ENCODE measurements at places on chromosomes 16 and 17.

GRCh38 chr16:89345642-89346150 lies 128.2 kb downstream of the ZNF778 start:
- no peak for DNase-seq

GRCh38 chr16:67644038-67644437 lies 906 bp upstream of the CARMIL2 start:
- DNase-seq: no peak

GRCh38 chr16:79805621-79806020 lies 205.1 kb upstream of the MAF start:
- no peak for DNase-seq

GRCh38 chr17:8708025-8708461 lies 36.6 kb downstream of the CCDC42 start:
- peak; percentile 69 for DNase-seq

- DNase-seq: no peak
Measured at GRCh38 chr16:69890892-69891282, 60.2 kb upstream of the CLEC18A start.

DNA sequence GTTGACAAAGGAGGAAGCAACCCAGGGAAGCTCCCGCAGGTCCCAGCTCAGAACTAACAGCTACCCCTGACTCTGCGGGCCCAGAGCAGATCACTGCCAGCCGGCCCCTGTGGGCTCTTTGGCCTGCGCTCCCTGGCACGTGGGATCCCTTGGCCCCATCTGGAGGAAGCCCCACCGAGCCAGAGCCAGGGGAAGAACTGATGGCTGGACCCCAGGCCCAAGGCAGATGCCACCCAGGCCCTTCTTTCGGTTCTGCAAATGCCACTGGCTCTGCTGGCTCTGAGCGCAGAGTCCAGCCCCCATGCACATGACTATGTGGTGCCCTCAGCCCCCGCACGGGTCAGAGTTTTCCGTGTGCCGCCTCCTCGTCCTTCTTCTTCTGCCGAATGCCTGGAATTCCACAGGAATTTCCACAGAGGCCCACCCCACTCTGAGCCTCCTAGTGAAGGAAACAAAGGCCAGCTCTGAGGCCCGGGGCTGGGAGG lies 35.8 kb upstream of the SNN start:
- no peak for DNase-seq

DNA sequence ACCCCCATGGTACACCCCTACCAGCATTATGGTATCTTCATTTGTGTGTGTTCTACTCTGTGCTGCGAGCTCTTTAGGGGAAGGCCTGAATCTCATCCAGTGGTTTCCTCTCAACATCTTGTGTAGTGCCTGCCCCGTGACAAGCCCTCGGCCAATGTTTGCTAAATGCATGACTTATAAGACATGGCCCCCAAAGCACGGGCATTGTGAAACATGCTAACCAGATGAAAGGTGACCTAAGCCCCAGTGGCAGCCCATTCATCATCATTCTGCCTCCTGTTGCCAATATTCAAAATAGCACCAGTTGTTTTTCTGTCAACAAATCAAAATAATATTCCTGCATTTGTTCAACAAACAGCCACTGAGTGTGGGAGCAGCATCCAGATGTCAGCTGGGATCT lies 108.8 kb upstream of the HSBP1 start:
- no peak for DNase-seq

DNA sequence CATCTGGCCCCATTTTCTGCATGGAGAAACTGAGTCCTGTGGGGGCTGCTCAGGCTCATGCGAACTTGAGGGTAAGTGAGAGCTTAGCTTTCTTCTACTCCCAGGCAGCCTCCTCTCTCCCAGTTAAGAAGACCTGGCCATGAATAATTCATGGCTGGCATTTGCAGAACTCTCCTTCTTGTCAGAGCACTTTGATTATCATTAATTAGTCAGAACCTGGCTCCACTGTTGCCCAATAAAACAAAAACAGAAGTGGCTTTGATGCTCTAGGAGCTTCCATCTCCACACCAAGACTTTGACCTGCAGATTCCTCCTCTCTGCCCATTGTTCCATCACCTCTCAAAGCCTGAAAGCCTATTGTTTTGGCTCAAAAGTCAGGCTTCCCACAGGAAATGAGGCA lies 45.5 kb upstream of the CDH3 start:
- no peak for DNase-seq

DNA sequence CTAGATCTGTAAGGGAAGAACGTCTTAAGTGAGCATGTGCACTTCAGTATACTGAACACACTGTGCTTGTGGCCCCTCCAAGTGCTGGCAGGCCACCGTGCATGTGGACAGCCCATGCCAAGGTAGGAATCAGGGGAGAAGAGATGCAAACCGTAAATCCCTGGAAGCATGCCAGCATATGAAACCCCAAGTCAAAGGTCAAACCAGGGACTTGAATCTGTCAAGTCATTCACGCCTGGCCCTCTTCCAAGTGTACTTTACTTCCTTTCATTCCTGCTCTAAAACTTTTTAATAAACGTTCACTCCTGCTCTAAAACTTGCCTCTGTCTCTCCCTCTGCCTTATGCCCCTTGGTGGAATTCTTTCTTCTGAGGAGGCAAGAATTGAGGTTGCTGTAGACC lies 2.8 kb upstream of the ATXN2L start:
- DNase-seq: no peak

DNA sequence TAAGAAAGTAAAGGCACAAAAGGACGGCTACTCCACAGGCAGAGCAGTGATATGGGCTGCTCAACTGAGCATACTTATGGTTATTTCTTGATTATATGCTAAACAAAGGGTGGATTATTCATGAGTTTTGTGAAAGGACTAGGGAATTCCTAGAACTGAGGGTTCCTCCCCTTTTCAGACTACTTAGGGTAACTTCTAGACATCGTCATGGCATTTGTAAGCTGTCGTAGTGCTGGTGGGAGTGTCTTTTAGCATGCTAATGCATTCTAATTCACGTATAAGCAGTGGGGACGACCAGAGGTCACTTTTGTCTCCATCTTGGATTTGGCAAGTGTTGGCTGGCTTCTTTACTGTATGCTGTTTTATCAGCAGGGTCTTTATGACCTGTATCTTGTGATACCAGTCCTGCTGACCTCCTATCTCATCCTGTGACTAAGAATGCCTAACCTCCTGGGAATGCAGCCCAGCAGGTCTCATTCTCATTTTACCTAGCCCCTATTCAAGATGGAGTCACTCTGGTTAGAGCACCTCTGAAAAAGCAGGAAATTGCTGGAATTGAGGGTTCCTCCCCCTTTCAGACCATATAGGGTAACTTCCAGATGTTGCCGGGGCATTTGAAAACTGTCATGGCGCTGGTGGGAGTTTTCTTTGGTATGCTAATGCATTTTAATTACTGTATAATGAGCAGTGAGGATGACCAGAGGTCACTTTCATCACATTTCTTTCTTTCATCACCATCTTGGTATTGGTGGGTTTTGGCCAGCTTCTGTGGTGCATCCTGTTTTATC lies 388.5 kb downstream of the XYLT1 start:
- DNase-seq: no peak

GRCh38 chr17:50499270-50499669 lies 9.0 kb upstream of the MYCBPAP start:
- DNase-seq: no peak

DNA sequence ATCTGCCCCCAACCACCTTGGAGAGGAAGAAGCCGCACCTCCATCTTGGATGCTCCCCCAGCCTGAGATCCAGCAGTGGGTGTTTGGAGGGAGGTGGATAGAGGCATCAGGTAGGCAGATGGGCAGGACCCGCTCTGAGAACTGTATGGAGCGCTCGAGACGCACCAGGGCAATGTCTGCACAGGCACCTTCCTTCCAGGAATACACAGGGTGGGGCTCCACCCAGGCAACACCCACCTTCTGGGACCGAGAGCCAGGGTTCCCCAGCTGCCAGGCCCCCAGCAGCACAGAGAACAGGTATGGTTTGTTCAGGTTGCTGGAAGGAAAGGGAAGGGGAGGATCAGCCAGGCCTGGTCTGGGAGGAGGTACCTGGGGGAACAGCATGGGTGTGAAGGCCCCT lies 2.4 kb downstream of the PRSS22 start:
- DNase-seq: no peak

GRCh38 chr17:4719684-4720221 lies 9.3 kb downstream of the ARRB2 start:
- no peak for DNase-seq

- DNase-seq: no peak
Measured at GRCh38 chr17:55166506-55166905, 98.3 kb upstream of the HLF start.

DNA sequence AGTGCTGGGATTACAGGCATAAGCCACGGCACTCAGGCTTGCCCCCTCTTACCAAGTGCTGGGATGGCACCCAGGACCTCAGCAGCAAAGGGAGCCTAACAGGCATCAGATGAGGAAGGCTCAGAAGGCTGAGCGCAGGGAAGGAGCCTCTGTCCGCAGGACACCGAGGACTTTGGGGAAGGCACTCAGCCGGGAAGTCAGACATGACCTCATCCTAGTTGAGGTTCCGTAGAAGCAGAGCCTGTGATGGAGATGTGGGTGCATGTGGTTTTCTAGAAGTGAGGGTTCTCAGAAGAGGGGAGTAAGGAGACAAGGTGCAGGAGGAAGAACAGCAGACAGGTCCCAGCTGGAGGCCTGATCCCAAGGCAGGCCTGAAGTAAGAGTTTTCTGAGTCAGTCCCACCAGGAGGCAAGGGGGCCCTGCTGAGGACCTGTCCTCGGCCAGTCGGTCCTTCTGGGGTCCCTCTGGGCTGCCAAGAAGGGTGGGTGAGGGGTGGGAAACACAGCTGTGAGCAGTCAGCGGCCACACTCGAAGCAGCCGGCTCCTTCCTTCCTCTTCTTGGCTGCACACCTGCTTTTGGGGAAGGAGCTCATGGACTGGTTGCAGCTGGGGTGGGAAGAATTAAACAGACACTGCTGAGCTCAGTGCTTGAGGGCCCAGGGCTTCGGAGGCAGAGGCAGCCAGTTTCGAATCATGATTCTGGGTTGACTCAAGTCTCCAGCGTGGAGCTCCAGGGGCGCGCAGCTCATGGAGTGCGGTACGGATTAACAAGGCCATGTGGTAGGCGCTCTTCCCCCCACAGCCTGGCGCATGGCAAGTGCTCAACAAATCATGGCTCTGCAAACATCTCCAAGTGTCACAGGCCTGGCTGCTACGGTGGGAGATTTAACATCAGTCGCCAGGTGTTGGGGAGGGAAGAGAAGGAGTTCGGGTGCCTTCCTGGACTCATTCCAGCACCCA lies 38.9 kb upstream of the SNN start:
- peak; percentile 86 for DNase-seq

DNA sequence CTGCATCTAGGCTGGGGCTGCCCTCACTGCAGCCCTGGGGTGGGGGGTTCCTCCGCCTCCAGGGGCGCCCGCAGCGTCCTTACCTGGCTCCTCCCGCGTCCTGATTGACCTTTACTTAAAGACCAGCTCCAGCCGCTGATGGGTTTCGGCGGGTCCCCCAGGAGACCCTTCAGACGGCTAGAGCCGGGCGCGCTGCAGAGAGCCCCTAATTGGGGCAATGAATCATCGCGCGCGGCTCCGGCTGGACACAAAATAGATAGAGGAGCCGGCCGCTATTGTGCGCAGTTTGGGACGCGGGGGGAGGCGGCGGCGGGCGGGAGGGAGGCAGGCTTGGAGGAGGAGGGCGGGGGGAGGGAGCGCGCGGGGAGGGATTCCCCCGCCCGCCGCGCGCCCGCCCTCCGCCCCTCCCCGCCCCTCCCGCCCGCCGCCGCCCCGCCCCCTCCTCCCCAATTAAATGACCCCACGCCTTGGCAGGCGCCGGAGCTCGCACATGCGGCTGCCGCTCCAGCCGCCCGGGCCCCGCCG lies 56.5 kb upstream of the CIBAR2 start:
- no peak for DNase-seq

GRCh38 chr17:81295676-81296381 lies 722 bp upstream of the SLC38A10 start:
- peak; percentile 45 for DNase-seq

GRCh38 chr17:49915670-49916069 lies 53.3 kb upstream of the DLX4 start:
- no peak for DNase-seq

DNA sequence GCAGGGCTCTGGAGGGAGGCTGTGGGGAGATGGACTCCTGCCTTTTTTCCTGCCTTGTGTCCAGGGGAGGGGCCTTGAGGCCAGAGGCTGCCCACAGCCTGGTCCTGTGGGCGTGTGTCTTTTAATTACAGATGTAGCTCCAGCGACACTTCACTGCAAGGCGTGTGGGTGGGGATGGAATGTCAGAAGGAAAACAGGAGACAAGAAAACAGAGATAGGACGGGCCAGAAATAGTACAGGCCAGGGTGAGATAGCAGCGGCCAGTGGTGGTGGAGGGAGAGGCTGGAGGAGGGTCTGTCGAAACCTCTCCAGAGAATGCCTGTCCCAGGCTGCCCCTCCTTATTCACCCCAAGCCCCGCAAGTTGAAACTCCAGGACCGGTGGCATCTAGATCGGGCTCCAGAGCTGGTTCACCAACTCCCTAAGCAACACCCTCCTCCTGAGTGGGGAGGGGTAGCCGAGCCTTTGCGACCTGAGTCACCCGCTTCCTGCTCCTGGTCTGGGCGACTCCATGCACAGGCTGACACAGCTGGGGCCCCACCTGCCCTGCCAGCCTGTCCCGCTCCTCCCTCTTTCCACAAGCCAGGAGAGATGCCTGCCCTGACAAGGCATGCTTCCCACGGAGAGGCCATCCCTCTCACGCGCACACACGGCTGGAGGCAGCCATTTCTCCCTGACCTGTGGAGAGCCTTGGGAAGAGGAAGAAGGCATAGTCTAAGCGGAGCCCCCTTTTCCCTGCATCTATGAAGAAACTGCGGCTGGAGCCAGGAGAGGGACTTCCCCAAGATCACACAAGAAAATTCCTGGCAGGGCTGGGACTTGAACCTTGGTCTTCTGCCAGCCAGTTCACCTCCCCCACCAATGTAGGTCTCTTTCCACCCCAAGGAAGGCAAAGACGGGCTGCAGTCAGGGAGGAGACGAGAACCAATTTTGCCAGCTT lies 6.6 kb upstream of the JUP start:
- peak; percentile 37 for DNase-seq

GRCh38 chr16:23029733-23030420 lies 119.4 kb downstream of the USP31 start:
- DNase-seq: no peak

- peak; percentile 65 for DNase-seq
Measured at GRCh38 chr16:69930117-69930776, 20.9 kb upstream of the CLEC18A start.

All from KBM-7 (cell line).